ENCODE measurements at places on chromosomes 4 and X. TPM values are rescaled to one million over a fixed set of nuclear protein-coding genes. Genes with fewer than 3 reads are reported as not detected.

GRCh38 chr4:5998333-5998936, 19.8 kb downstream of the C4orf50 start:
- no peak for DNase-seq

CYSLTR1 gene
- total RNA-seq = not detected

TSPAN5 gene
- 24.9 TPM for total RNA-seq

ZFX gene
- total RNA-seq = 25.1 TPM

GRCh38 chr4:17915439-17915838, 104.7 kb downstream of the NCAPG start:
- DNase-seq = no peak

DNA sequence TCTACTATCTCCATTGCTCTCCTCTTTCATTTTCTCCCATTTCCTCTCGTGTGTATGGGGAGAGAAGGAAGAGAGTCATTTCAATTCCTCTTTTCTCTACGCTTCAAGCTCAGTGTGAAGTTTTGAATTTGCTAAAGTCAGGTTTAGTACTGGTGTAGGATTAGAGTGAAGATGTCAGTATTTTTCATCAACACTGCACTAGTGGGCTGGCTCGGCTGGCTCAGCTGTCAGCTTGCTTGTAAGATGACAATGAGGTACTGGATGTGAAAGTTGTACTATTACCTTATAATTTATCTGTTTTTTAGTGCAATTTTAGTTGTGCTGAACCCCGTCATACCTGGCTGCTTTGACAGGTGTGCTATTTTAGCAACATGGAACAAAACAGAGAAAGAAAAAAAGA, 2.1 kb upstream of the SH2D1A start:
- no peak for DNase-seq
